ENCODE measurements at places on chromosomes 6 and 20.

GRCh38 chr6:444653-445275 lies 53.2 kb downstream of the IRF4 start:
- no peak for DNase-seq

GRCh38 chr20:60785785-60786184 lies 466.3 kb upstream of the CDH4 start:
- DNase-seq = no peak

- DNase-seq = no peak
These were observed 24.8 kb upstream of the CCND3 start for GRCh38 chr6:41966214-41966920.

DNA sequence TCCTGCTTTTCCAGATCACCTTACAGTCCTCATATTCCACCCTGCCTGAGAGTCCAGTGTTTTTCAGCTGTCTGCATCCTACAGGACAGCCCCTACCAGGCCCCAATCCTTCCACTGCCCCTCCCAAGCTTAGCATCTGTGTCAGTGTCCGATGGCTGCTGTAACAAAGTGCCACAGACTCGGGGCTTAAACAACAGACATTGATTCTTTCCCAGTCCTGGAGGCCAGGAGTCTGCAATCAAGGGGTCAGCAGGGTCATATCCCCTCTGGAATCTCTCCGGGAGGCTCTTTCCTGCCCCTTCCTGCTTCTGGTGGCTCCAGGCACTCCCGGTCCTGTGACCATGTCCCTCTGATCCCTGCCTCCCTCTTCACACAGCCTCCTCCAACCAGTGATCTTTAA lies 396.6 kb upstream of the MAP3K7 start:
- DNase-seq = no peak

DNA sequence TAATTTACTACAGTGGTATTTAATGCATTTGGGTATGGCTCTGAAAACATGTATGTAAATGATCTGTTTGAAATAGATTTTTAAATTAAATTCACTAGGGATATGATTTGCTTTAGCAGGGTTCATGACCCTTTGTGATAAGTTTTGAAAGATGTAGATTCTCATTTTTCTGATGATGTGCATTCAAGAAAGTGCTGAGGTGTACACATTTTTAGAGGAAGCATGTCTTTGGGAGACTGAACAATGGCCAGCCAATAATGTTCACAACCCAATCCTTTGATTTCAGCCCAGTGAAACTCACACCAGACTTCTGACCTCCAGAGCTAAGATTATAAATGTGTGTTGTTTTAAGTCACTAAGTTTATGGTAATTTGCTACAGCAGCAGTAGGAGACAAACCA lies 71.1 kb downstream of the TMEM244 start:
- DNase-seq = no peak

GRCh38 chr6:148472171-148473105 lies 129.8 kb downstream of the SASH1 start:
- no peak for DNase-seq

DNA sequence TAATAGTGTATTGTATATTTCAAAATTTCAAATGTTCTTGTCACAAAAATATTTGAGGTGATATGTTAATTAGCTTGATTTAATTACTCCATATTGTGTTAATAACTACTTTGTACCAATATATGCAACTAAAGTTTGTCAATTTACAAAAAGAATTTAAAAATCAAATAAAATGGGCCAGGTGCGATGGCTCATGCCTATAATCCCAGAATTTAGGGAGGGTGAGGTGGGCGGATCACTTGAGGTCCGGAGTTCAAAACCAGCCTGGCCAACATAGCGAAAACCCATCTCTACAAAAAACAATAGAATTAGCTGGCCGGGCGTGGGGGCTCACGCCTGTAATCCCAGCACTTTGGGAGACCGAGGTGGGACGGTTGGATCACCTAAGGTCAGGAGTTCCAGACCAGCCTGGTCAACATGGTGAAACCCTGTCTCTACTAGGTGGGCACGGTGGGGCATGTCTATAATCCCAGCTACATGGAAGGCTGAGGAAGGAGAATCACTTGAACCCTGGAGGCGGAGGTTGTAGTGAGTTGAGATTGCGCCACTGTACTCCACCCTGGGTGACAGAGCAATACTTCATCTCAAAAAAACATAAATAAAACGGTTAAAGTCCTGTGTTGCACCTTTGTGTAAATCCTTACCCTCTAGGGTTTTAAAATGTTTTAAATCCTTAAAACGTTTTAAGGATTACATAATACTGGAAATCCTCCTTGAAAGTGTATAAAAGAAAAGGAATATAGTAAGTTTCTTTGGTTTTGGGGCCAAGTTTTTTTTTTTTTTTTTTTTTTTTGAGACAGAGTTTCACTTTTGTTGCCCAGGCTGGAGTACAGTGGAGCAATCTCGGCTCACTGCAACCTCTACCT lies 4.0 kb downstream of the HSPA1B start:
- DNase-seq = no peak

GRCh38 chr6:11142296-11143027 lies 30.9 kb upstream of the ERVFRD-1 start:
- no peak for DNase-seq

DNA sequence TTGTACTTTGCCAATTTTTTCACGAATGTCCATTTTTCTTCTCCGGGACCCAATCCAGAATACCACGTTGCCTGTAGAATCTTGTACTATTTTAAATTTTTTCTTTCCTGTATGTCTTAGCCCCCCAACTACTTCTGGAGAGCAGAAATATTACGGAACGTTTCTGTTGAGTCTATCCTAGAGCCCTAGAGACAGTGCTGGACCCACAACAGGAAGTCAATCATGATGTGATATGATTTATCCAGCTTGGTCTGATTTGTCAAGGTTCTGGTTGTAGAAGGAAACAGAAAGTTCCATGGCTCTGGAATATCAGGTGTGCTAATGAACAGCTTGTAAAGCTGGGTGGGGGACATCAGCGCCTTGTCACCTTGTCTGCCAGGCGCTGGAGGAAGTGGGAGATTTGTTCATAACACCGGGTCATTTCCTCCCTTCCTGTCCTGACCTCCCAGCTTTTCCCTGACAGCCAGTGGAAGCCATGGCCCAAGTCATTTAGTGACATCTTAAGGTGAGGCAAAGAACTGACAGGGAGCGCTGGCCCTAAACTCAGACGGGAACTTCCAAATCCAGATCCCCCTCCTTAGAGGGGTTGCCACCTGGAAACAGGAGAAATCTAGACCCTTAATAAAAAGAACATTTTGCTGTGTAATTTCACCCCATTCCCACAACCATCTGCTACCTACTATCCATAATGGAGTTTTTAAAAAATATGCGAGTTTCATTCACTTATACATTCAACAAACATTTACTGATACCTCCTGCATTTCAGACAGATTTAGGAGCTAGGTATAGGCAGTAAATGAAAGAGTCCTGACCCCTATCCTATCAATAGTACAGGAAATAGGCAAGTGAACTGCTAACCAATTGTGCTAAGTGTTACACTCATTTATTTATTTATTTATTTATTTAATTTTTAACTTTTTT lies 130.5 kb downstream of the ZFP64 start:
- DNase-seq = peak; percentile 44

- no peak for DNase-seq
These were observed 5.3 kb downstream of the ZBTB24 start for GRCh38 chr6:109477725-109478124.

DNA sequence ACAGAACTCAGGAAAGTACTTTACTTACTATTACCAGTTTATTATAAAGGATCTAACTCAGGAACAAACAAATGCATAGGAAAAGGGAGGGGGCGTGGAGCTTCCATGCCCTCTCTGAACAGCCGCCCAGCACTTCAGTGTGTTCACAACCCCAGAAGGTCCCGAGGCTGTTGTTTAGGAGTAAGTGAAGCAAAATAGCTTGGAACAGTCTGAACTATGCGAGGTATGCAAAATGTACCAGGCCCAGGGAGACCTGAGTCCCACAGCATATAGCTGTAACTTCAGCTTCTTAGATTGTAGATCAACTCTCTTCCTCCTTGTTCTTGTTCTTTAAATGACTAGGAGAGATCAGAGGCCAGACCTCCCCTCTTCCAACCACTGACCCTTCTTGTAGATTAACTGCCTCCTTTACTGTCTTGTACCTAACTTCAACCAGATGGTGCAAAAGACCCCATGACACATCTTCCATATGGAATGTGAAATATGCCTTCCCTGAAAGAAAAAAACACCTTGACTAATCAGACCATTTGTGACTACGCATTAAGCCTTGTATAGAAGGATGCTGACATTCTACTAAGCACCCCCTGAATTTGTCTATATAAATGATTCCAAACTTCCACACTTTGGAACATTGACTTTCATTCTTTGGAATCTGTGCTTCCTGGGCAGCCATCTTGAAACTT lies 98.8 kb upstream of the SNX9 start:
- DNase-seq = peak; percentile 10

- DNase-seq = no peak
These were observed 12.8 kb downstream of the UNC93A start for GRCh38 chr6:167303675-167304625.

DNA sequence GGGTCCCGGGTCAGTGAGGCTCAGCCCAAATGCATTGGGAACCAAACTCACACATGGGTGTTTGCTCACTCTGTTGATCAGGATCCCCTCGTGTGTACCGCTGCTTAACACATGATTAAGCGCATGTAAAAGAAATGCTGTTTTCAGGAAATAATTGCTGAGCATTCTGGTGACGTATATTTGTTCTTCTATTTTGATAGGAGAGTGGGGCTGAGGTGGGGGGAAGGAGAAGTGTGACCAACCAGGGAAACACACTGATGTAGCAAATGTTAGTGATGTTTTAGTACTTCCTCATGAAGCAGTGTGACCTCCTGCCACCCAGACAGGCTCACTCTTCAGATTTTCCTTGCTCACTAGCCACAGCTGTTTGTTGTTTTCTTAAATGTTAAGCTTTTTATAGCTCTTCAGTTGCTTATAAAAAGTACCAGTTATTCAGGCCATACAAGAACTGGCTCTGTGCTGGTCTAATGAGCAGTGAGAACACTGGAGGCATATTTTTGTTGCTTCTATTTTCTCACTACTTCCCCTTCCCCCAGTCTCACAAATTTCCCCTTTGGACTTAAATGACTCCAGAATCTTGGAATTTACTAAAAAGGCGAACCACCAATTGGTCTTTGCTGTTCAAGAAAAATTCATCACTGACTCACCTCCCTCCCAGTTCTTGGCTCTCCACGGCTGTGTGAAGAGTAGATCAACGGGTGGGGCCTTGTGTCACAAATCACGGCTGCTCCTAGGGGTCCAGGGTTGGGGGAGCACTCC lies 79.2 kb upstream of the BACH2 start:
- DNase-seq = peak; percentile 92

GRCh38 chr20:53826597-53827291 lies 233.1 kb upstream of the ZNF217 start:
- no peak for DNase-seq

- no peak for DNase-seq
These were observed 101.4 kb downstream of the PRDM1 start for GRCh38 chr6:106187424-106187982.

DNA sequence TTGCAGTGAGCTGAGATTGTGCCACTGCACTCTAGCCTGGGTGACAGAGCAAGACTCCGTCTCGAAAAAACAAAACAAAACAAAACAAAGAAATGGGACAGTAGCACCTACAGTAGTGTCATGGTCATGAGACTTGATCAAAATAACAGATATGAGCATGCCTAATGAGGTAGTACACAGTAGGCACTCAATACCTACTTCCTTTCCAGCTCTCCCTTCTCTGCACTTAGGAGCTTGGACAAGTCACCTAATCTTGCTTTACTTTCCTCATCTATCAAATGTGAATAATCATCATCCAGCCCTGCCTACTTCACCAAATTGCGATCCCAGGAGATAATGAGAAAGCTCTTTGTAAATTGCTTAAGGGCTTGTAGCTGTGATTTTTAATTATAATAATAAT lies 55.4 kb upstream of the EPB41L1 start:
- no peak for DNase-seq

GRCh38 chr20:45576995-45577394 lies 2.1 kb downstream of the WFDC8 start:
- DNase-seq = no peak

DNA sequence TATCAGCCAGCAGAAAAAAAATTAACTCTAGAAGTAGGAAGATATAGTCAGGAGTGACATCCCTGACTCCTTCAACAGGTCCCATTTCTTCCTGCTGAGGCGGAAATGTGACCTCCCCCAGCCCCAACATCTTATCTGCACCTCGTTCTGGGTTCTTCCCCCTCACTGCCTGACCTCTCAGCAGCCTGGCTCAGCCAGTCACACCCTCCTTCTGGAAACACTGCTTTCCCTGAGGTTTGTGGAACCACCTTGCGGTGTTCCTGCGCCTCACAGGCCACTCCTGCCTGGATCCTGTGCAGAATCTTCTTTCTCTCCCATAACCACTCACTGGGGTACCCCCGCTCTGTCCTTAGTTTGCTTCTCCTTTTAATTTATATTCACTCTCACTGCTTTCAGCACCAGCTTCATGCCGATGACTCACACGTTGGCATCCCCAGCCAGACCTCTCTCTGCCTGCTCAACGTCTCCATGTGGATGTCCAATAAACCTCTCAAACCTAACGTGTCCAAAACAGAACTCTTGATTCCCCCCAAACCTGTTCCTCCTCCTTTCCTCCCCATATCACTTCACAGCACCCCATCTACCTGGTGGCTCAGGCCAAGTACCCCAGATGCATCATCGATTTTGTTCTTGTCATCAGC lies 222.8 kb upstream of the PLN start:
- DNase-seq = no peak

GRCh38 chr6:154751011-154751800 lies 18.0 kb downstream of the SCAF8 start:
- DNase-seq = no peak

GRCh38 chr6:117502580-117502979 lies 20.1 kb downstream of the DCBLD1 start:
- DNase-seq = peak; percentile 55

GRCh38 chr20:62506087-62506486 lies 30.3 kb upstream of the GATA5 start:
- DNase-seq = no peak

DNA sequence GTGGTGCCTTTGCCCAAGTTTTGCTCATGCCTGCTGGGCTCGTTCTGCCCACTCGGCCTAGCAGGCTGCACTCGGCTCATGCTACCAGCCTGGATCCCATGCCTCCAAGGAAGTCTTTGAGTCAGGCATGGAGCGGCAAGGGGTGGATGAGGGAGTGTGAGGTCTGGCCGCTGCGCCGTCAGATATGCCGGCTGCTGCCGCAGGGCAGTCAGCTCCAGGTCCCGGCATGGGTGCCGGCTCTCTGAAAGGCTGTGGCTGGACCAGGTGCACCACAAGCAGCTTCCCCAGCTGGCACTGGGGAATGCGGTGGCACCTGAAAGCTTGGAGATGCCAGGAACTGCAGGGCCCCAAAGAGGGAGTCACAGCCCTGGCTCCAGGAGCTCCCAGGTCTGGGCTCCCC lies 75.5 kb downstream of the GPR63 start:
- DNase-seq = no peak

DNA sequence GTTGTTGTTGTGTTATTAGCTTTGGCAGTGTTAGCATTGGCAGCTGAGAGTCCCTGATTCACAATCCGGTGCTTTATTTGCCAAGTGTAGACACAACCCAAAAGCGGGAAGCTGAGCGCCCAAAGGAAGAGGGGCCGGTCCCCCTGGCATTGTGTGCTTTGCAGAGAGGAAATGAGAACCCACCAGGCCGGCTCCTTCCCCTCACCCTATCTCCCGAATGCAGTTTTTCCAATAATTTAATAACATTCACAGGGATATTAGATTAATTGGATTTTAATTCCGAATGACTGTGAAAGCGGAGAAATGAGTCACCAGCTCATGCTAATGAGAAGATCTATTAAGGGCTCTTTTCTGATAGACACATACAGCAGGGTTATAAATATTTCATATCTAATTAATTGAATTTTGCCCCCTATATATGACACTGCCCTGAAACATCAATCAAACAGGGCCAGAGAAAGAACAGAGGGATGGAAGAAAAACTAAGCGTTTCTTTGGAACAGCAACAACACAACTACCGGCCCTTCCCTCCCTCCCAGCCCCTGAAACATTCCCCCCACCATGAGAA lies 143.8 kb downstream of the MBOAT1 start:
- no peak for DNase-seq
